Mammary epithelial cell (primary cell): ENCODE measurements at places on chromosomes 3 and 15. TPM values are rescaled to one million over a fixed set of nuclear protein-coding genes. Genes with fewer than 3 reads are reported as not detected.

Gene APBA2
- total RNA-seq: 1.5 and 2.1 TPM in 2 replicates

Gene LMLN
- 7.2 and 7.3 TPM in 2 replicates for total RNA-seq

Gene PCOLCE2
- total RNA-seq: 3.5 TPM

Gene PCLAF
- 7.7 and 26.3 TPM in 2 replicates for total RNA-seq

Gene MEX3B
- total RNA-seq: 10.8 TPM

Gene CHL1
- total RNA-seq: 3.2 TPM

Gene BTLA
- total RNA-seq: not detected in 2 replicates

Gene CLDN16
- 0.33 TPM for total RNA-seq

Gene TMEM45A
- total RNA-seq: 39.2 TPM

Gene FANCD2OS
- total RNA-seq: not detected

Gene LRRC49
- 21.2 and 27.0 TPM in 2 replicates for total RNA-seq

Gene DOCK3
- total RNA-seq: 0.38 and 0.51 TPM in 2 replicates

Gene CASR
- total RNA-seq: not detected

Gene TMEM115
- total RNA-seq: 42.8 TPM

Gene FOXB1
- not detected for total RNA-seq

- no peak for DNase-seq
These were observed 40.7 kb upstream of the BSN start for GRCh38 chr3:49513494-49514124.

DNA sequence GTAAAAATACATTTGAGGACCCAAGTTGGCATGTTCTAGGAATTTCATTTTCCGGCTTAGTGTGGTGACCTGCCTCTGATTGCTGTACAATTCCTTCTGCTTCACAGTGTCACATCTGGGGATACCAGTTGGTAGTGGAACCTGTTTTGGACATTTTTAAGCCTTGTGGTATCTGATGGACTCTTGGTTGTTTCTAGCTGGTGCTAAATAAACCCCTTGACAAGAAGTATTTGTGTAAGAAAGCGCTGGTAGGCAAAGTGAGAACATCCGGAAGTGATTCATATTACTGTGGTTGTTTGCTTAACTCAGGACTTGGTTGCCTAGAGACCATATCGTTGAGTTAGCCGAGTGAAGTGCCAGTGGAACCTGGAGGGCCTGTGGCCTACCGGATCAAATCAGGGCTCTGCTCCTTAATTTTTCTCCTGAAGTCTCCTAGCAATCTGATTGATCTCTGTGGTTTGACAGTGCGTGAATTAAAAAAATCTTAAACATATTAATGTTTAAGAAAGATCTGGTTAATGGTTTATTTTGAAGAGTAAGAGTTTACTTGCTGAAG lies 12.8 kb downstream of the IQGAP1 start:
- DNase-seq: peak; percentile 91

GRCh38 chr15:31745841-31746240 lies 284.5 kb upstream of the CHRNA7 start:
- no peak for DNase-seq

DNA sequence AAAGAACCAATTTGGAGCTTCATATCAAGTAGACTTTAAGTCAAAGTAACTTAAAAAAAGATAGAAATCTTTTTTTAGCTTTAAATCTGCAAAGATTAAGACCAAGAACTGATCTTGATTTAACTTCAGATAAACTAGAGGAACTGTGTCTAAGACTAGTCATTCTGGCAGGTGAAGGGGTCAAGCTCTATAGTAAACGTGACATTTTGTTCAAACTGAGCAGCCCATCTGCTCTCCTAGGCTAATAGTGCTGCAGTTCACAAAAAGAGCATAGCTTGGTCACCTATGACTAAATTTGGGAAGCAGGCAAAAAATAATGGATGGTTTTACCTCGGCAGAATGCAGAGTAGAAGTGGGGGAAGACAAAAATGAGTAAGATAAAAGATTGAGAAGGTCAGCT lies 168.8 kb upstream of the ALCAM start:
- no peak for DNase-seq

DNA sequence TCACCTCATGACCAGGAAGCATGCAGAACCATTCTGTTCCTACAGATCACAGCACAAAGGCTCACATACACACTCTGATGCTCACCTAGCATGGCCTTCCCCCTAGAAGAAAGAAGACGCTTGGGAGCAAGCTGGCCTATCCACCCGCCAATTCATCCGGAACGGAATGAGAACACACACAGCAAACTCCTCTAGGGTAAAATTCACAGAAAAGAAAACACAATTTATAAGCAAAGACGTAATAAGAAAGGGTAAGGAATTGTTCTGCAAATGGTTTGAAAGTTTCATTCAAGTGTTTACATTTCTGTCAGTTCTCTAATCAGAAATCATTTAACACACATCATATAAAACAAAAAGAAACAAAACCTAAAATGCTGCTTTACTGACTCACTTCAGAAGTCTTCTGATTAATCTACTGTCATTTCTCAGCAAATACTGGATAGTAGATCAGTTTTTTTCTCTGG lies 218.1 kb downstream of the OSBPL10 start:
- DNase-seq: no peak

DNA sequence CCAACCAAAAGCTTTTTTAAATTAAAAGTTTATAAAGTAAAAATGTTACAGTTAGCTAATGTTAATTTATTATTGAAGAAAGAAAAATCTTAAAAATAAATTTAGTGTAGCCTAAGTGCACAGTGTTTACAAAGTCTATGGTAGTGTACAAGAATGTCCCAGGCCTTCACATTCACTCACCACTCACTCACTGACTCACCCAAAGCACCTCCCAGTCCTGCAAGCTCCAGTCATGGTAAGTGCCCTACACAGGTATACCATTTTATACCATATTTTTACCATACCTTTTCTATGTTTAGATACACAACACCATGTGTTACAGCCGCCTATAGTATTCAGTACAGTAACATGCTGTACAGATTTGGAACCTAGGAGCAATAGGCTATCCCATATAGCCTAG lies 29.1 kb downstream of the SSR3 start:
- peak; percentile 54 for DNase-seq

GRCh38 chr3:23162934-23163333 lies 40.2 kb upstream of the UBE2E2 start:
- no peak for DNase-seq

GRCh38 chr15:85974348-85974705 lies 105.3 kb upstream of the AGBL1 start:
- DNase-seq: peak; percentile 48

DNA sequence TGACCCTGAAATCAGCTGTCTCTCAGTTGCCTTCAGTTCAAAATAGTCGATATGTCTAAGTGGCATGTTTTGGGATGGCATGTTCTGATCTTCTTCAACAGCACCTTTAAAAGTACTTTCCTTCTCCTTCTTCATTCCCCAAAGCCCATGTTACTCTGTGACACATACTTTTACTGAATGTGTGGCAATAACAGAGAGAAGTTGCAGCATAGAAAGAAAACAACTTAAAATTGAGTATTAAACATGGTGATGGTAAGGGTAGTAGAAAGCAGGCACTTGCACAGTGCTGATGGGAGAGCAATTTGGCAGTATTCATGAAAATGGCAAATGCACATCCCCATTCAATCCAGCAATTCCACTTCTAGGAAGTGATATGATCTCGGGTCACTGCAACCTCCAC lies 12.3 kb upstream of the ULK4 start:
- no peak for DNase-seq

DNA sequence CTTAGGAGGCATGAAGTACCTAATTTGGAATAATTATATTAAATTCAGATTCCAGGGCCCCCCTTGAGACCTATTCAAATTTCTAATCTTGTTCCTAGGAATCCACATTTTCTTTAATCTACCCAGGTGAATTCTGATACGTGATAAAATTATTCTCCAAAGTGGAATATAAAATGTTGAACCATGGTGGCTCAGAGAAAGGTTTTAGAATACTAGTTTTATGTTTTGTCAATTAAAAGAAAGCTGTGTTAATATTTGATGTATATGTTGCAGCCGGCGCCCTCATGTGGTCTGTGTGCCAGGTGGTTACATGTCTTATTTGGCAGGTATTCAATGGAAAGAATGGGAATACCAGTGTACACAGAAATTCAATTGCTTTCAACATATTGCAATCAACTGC lies 321.8 kb downstream of the FEZF2 start:
- DNase-seq: peak; percentile 23

DNA sequence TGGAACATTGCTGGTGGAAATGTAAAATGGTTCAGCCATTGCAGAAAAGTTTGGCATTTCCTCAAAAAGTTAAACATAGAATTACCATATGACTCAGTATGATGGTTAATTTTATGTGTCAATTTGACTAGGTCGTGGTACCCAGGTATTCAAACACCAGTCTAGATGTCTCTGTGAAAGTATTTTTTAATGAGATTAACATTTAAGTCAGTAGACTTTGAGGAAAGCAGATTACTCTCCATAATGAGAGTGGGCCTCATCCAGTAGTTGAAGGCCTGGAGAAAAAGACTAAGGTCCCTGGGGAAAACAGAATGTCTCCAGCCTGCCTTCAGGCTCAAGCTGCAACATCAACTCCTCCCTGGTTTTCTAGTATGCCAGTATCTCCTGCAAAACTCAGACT lies 42.3 kb upstream of the TMEM87A start:
- DNase-seq: no peak

DNA sequence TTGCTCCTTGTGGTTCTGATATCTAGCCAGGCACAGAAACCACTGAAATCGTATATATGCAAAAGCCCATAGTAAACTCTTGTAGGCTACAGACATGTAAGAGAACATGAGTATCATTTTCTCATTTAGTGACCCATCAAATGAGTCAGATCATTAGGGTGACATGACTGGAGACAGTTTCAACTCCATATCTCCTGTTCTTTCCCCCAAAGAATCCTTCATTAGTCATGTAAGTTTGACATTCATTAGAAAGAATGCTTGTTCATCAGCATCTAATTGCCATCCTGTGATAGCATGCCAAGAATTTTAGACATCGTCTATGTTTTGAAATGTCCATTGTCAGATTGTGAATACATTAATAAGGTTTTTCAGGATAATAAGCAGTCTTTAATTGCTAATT lies 264.9 kb upstream of the TPM1 start:
- DNase-seq: no peak

GRCh38 chr3:121979246-121979645 lies 42.8 kb downstream of the ILDR1 start:
- DNase-seq: peak; percentile 67

GRCh38 chr15:50939911-50940310 lies 31.4 kb downstream of the AP4E1 start:
- peak; percentile 4 for DNase-seq

DNA sequence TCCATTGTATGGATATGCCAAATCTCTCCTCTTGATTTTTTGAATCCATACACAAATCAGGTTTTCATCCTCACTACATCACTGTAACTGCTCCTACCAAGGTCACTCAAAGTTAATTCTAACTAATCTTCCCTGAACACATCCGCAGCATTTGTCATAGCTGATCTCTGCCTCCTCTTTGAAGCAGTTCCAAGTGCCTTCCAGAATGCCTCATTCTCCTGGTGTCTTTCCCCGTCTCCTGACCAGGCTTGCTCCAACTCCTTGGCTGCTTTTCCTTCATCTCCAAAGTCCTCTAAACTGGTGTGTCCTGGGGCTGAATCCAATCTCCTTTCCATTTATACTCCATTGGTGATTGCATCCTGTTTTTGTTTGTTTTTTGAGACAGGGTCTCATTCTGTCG lies 26.8 kb downstream of the KLHDC8B start:
- DNase-seq: no peak

DNA sequence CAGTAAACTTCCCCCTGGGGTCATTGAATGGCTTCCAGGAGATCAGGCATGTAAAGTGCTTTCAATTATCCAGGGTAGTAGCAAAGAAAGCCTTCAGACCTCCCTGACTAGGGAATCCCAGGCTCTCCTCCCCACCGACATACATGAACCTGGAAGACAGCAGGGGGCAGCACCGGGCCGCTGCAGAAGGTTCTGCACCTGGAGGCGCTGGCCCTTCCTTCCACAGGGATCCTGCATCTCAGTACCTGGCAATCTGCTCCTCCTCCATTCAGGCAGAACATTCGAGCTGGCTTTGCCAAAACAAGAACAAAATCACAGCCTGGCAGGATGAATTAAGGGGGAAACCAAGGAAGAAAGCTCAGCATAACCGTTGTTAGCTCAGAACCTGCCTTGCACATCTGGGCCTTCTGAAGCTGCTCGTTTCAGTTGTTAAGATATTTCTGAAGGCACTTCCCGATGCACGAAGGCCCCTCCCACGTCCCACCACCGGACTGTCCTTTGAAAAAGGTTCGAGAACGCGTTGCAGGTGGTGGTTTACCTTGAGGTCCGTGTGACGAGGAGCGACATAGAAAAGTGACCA lies 237.7 kb downstream of the SLCO3A1 start:
- DNase-seq: peak; percentile 27

DNA sequence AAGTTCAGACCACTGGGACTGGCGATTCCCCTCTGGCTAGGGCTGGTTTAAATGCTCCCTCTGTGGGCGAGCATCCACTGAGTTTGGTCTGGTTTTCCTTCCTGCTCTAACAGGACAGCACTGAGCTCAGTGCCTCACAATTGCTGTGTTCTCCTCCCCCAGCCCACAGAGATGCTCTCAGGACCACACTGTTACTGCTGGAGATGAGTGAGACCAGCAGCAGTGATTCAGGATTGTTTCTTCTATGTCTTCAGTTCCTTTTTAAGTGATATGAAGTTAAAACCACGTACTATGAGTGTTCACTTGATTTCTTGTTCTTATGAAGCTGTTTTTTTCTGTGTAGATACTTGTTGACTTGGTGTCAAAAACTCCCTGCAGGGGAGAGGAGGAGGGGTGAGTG lies 180.4 kb upstream of the COL8A1 start:
- no peak for DNase-seq

GRCh38 chr15:57872281-57873030 lies 165.9 kb downstream of the POLR2M start:
- no peak for DNase-seq

DNA sequence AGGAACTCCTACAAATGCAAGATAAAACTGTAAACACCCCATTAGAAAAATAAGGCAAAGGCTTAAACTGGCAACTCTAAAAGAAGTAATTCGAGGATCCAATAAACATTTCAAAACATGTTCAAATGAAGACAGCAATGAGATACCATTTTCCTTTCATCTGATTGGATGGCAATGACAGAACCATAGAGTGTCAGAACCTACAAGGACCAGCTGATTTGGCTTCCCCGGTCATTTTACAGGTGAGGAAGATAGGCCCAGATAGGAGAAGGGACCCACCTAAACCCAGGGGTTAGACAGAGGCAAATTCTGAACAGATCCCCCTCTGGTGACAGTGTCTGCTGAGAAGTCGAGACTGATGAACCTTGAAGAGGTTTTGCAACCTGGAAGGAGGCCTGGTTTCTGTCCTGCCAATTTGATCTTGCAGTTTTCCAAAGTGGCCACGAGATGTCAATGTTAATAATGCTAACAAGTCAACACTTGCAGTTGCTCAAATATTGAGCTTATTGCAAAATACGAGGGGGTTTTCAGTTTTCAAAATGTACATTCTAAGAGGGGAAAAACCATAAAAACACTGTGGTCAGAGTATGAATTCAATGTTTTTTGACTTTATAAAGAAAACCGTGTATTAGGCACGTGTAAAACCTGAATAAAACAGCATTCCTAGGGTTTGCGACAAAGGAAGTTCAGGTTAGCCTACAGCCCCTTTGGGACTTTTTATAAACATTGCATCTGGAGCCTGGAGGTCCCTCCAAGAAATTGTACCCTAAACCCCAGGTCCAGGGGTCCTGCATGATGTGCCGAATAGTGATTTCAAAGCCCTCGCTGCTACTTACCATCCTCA lies 21.5 kb downstream of the CFAP161 start:
- peak; percentile 63 for DNase-seq

- no peak for DNase-seq
These were observed 1.4 kb downstream of the HEMK1 start for GRCh38 chr3:50570508-50571279.

GRCh38 chr3:102148598-102149337 lies 286.0 kb upstream of the ZPLD1 start:
- no peak for DNase-seq

GRCh38 chr3:129514110-129514509 lies 14.3 kb upstream of the RHO start:
- no peak for DNase-seq

GRCh38 chr3:196348698-196349097 lies 10.5 kb upstream of the TM4SF19 start:
- DNase-seq: no peak
